Vagina (tissue), 2 donors: ENCODE measurements at places on chromosomes 5 and 9. TPM values are rescaled to one million over a fixed set of nuclear protein-coding genes. Genes with fewer than 3 reads are reported as not detected.

GRCh38 chr5:171858303-171858702 is 72.7 kb downstream of the SMIM23 start:
- H3K36me3 ChIP-seq: no peaks in the 10 kb centered on the region
- no peak for DNase-seq
- H3K4me3 ChIP-seq: no peak overlapping the region
- H3K27me3 ChIP-seq: no peaks in the 10 kb centered on the region
- H3K27ac ChIP-seq: no peak overlapping the region

GRCh38 chr5:96962540-96962991 is 26.7 kb downstream of the LNPEP start:
- peaks cover 28% of the 10 kb centered on the region for H3K4me1 ChIP-seq
- peak overlapping the region; percentile 24 for H3K27ac ChIP-seq
- no peak overlapping the region for H3K4me3 ChIP-seq
- no peaks in the 10 kb centered on the region for H3K27me3 ChIP-seq
- H3K36me3 ChIP-seq: no peaks in the 10 kb centered on the region

DNA sequence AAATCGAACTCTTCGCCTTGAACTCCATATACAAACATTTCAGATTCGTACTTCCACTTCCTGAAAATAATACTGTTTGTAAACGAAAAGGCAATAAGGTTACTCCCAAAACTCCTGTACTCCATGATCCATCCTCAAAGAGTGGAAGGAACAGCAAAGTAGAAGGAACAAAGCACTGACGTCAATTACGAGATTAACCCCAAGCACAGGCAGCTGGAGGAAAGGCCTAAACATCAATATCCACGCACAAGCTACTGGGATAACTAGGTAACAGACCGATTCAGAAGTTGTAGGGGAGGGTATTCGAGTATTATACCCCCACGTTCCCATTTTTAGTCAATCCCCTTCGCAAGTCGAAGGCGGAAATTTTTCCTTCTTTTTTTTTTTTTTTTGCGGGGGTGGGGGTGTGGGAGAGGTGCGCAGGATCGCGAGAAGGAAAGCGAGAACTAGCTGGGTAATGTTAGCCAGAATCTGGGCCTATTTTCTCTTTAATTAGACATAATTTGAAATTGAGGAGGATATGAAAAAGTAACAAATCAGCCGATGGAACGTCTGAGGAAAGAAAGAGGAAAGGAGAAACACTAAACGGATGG is 909 bp downstream of the AFF4 start:
- H3K27ac ChIP-seq: peak overlapping the region; percentile 99
- DNase-seq: no peak
- no peaks in the 10 kb centered on the region for H3K27me3 ChIP-seq
- H3K4me1 ChIP-seq: peaks cover 48% of the 10 kb centered on the region
- no peaks in the 10 kb centered on the region for H3K36me3 ChIP-seq

GRCh38 chr5:131068893-131069643 is 96.0 kb downstream of the HINT1 start:
- no peaks in the 10 kb centered on the region for H3K4me1 ChIP-seq
- no peak overlapping the region for H3K4me3 ChIP-seq
- no peak for DNase-seq
- no peaks in the 10 kb centered on the region for H3K27me3 ChIP-seq
- no peak overlapping the region for H3K27ac ChIP-seq

ZFP2 gene
- 2.2 TPM for total RNA-seq

DNA sequence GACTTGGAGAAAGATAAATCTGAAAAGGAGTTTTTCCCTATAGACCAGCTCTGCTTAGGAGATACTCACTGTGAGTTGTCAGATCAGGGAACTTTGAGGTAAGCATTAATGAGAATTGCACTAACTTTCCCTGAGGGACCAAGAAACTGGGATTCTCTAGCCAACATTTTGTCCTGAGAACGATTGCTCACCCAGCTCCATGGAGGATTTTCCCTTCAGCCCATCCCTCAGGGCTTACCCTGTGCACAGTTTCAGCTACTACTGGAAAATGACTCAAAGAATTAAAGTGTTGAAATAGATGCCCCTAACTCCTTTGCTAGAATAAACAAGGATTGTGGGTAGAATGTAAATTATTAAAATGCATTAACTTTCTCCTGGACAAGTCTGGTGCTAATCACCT is 237.2 kb upstream of the IL12B start:
- no peak overlapping the region for H3K4me3 ChIP-seq
- no peaks in the 10 kb centered on the region for H3K36me3 ChIP-seq
- no peak overlapping the region for H3K27ac ChIP-seq
- no peaks in the 10 kb centered on the region for H3K27me3 ChIP-seq

- no peaks in the 10 kb centered on the region for H3K4me1 ChIP-seq
- H3K4me3 ChIP-seq: no peak overlapping the region
- H3K36me3 ChIP-seq: no peaks in the 10 kb centered on the region
- no peak overlapping the region for H3K27ac ChIP-seq
- no peaks in the 10 kb centered on the region for H3K27me3 ChIP-seq
Measured at GRCh38 chr5:28710360-28710759, 1672.0 kb upstream of the CDH9 start.

DNA sequence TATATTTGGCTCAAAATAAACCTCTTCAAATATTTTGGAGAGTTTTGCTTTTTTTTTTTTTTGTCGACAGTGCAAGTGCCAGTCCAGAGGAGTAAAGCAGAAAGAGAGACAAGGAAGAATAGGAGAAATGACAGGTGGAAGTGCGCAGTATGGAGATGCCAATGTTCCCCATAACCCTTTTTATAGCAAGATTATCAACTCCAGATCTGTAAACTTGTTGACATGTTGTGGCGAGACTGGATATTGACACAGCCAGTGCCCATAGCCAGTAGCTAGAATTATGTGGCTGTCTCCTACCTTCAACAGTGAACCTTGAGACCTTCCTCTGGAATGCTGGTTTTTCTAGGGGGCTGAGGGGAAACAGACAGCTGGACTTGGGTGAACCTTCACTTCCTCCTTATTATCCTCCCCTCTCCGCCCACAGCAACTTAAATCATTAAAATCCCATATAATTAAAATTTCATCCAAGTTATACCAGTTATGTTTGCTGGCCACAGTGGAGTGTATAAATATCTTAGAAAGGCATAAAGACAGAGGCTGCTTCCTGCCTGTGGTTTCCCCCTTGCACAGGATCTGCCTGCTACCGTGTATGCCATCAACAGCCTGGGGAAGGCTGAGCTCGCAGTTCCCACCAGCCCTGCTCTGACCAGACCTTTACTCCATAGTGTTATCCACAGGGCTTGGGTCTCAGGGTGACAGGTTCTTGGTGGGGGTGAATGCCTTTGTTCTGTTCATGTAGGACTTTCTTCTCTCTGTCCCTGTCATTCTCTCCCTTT is 112.3 kb upstream of the ANKH start:
- no peaks in the 10 kb centered on the region for H3K36me3 ChIP-seq
- no peak for DNase-seq
- no peaks in the 10 kb centered on the region for H3K27me3 ChIP-seq
- H3K4me3 ChIP-seq: no peak overlapping the region
- H3K4me1 ChIP-seq: no peaks in the 10 kb centered on the region
- H3K27ac ChIP-seq: no peak overlapping the region

DNA sequence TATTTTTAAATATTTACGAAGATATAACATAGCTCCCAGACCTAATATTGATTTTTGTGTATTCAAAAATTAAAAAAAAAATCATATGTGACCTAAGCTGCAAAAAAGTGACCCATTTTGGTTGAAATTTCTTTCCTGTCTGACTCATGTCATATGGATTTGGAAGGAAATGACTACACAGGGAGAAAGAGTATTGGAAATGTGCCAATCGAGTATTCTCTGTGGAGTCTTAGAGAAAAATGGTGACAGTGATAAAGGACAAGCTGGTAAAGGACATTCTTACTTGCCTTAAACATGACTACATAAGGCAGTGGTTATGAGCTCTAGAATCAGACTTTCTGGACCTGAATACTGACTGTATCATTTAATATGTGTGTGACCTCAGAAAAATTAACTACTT is 262.9 kb upstream of the PTPRD start:
- DNase-seq: no peak
- H3K27me3 ChIP-seq: no peaks in the 10 kb centered on the region
- no peaks in the 10 kb centered on the region for H3K36me3 ChIP-seq
- no peak overlapping the region for H3K4me3 ChIP-seq

ANGPTL2 gene
- total RNA-seq: 65.8 TPM
